ENCODE measurements at places on chromosomes 2 and 18.

GRCh38 chr2:36351736-36352349, 3.7 kb upstream of the CRIM1 start:
- peak; percentile 65 for DNase-seq

DNA sequence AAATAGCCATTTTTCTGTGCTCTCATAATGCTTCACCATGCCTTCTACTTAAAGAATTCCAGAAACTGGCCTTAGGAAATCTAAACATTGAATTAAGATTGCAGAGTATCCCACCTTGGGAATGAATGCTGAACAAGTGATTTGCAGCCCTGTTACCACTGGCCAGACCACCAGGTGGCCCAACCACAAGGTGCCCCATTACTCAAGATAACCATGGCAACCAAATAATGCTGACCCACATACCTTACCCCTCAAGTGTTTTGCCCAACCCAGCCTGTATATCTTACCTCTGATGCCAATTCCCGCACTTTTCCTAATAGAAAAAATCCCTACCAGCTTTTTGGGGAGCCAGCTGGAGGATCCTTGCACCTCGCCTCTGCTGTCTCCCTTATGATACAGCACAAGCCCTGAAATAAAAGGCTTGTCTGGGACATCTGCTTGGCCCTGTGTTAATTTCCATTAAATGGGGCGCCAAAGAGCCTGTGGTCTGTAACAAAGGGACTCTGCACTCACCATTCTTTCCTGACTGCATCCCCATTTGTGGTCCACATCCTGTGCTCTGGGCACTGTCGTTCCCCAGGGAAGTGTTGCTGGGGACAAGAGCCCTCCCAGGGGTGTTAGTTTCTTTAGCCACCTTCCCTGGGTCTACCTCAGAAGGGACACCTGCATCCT, 17.3 kb upstream of the KCNF1 start:
- no peak for DNase-seq

- DNase-seq, result peak; percentile 61
These were observed 17.6 kb upstream of the ADI1 start for GRCh38 chr2:3536682-3537632.

DNA sequence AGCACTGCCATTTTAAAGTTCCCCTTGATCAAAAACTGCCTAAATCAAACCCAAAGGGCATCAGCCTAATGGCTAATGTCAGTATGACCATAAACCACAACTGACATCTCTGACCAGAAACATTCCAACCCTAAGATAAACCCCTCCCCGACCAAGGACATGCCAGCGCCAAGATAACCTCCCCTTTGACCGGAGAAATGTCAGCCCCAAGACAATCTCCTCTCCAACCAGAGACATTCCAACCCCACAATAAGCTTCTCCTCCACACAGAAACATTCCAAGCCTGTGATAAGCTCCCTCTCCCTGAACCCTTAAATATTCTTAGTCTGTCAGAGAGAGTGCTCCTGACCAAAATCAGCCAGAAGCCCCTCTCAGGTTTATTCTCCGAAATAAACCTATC, 188.3 kb upstream of the MSH6 start:
- DNase-seq, result no peak

GRCh38 chr2:45872211-45872610, 220.7 kb downstream of the PRKCE start:
- DNase-seq, result no peak
